ENCODE measurements at places on chromosomes 13 and 19.

DNA sequence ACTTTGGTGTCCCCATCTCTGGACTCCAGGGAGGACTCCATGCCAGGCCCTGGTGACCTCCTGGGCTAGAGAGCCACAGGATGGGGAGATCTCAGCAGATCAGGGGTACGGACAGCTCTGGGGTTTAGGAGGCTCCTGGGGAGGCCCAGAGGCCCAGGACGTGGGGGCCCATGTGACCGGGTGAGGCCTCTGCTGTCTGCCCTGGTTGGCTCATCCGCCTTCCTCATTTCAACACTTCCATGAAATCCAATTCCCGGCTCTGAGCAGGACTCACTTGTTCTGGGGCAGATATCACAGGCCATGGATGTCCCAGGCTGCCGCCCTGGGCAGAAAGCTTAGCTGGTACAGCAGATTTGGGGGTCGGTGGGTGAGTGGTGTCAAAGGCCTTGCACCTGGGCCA lies 1.1 kb upstream of the PRAM1 start:
- DNase-seq, result no peak

DNA sequence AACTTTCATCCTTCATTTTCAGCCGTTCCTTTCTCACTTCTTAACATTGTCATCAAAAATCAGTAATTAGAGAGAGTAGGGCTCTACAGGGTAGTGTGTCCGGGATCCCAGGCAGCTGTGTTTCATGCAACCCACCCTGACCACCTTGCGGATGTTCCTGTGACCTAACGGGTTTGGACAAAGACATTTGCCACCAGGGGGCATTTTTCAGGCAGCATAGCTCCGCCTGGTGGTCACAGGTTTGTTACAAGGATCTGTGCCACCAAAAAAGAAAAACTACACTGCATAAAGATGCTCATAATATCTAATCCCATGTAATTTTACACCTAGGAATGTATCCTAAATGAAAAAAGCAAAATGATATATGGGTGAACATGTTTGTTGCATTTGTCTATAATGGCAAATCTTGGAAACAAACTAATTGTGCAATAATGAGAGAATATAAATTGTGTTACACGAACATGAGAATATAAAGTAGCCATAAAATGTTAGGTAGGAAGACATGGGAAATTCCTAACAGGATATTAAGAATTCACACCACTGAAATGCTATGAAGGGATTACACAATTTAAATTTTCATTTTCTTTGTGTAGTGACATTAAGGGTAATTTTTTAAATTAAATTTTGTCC lies 123.0 kb downstream of the SLC7A1 start:
- peak; percentile 18 for DNase-seq

- DNase-seq, result no peak
Observed at GRCh38 chr13:68608147-68608546, 1378.0 kb upstream of the PCDH9 start.

GRCh38 chr19:43331435-43332010 lies 22.0 kb upstream of the CD177 start:
- DNase-seq, result no peak

GRCh38 chr13:97961340-97961739 lies 7.9 kb downstream of the IPO5 start:
- no peak for DNase-seq

DNA sequence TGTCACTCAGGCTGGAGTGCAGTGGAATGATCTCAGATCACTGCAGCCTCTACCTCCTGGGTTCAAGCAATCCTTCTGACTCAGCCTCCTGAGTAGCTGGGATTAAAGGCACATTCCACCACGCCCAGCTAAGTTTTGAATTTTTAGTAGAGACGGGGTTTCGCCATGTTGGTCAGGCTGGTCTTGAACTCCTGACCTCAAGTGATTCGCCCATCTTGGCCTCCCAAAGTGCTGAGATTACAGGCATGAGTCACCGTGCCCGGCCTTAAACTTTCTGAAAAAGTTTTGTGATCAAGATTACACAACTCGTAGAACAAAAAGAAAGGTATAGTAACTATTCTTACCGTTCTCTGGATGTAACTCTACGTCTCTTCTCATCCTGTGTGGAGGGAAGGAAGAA lies 21.2 kb downstream of the DNMT1 start:
- no peak for DNase-seq

DNA sequence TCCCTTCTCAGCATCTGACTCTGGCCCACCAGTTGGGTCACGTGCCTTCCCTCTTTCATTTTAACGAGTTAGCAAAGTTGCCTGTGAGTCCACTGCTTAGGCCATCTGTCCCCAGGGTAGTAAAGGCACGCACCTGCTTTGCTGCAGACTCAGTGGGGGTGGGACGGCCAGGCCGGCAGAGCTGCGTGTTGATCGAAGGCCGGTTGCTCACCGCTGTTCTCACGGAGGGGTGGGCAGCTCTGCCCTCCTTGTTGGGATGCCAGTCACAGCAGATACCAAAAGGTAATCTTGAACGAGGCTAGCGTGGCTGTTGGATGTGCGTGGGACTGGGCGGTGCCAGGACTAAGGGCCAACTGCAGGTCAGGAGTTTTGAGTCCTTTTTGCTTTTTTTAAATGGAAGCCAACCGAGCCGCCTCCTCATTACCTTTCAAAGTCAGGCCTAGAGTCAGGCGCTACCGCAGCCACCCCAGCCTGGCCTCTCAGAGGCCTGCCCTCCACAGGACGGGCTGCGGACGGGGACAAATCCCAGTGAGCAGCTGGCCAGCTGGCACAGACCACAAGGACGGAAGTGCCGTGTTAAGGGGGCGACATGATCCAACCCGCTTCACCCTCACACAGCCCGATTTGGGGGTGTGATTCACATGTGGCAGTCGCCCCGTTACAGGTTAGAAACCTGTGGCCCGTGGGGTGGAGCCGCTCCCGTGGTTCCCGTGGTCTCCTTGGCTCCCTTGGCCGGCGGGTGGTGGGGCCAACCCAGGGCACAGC lies 20.6 kb downstream of the ADPRHL1 start:
- no peak for DNase-seq

GRCh38 chr13:45370922-45371406 lies 30.0 kb upstream of the TPT1 start:
- peak; percentile 48 for DNase-seq

- no peak for DNase-seq
Observed at GRCh38 chr13:37442996-37443395, 155.6 kb downstream of the POSTN start.

- no peak for DNase-seq
Observed at GRCh38 chr19:38173291-38174041, 50.6 kb downstream of the DPF1 start.

- no peak for DNase-seq
Observed at GRCh38 chr19:39917561-39918182, 16.8 kb downstream of the FCGBP start.

DNA sequence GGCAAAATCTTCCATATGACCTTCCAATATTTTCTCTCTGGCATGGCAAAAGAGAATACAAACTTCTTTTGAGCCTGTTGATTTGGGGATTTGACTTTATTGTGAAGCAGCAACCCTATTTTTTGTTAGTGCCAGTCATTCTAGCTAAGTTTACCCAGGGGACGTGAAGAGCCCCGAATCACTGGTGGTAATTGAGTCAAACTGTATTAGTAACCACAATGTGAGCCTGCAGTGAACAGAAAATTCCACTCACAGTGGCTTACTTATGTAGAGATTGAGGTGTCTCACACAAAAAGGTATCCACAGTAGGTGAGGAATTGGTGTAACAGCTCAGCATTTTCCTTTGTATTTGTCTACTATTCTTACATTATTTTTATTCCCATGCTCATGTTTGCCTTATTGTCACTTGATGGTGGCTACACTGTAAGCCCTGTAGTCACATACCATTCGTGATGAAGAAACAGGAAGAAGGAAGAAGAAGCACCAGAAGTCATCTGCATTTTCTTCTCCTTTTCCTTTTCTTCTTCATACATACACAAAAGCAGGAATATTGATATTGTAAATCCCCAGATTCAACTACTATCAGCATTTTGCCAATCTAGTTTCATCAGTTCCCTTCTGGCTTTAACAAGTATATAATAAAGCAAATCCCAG lies 33.3 kb upstream of the MYCBP2 start:
- no peak for DNase-seq

DNA sequence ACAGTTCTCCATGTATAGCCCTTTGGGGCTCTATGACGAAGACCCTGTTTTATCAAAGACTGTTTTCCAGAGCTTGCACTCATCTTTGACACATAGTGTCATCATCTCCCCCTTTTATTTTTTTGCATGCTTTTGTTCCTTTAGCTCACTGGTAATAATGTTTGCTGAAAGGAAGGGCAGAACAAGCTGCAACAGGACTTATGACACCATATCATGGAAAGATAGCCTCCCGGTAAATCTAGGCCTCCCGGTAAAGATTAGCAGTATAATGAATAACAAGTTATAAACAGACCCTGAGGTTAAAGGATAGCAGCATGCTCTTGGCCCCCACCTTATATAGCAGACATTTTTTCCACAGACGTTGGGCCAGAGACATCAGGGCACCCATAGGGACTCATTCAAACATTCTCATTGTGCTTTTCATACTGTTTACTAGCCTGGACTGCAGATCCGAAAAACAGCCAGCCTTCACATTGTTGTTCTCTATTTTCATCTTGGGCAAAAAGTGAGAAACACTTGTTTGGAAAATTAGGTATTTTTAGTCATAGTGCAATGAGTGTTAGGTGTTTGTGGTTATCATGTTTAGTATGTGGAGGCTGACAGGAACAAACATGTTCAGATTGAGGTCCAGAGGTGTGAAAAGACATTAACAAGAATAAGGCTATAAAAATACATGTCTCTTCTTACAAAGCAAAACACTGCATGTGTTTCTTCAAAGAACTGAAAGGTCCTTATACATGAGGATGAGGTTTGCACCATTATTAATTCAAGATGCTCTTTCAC lies 136.9 kb upstream of the SPRY2 start:
- DNase-seq, result no peak

DNA sequence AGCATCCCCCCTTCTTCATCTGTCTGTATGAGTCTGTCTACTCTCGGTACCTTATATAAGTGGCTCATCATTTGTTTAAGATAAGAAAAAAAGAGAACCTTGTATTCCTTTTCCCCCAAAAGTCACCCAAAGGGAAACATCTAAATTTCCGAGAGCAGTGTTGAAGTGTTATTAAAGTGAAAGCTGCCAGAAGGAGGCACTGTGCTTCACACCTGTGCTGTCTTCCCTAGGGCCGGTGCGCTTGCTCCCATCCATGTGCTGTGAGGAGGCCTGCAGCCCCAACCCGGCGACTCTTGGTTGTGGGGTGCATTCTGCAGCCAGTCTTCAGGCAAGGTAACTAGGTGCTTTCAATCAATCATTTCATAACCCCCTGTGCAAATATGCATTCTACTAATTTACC lies 97.5 kb downstream of the TNFRSF19 start:
- DNase-seq, result no peak

GRCh38 chr19:15633082-15633835 lies 7.4 kb upstream of the CYP4F3 start:
- DNase-seq, result no peak

DNA sequence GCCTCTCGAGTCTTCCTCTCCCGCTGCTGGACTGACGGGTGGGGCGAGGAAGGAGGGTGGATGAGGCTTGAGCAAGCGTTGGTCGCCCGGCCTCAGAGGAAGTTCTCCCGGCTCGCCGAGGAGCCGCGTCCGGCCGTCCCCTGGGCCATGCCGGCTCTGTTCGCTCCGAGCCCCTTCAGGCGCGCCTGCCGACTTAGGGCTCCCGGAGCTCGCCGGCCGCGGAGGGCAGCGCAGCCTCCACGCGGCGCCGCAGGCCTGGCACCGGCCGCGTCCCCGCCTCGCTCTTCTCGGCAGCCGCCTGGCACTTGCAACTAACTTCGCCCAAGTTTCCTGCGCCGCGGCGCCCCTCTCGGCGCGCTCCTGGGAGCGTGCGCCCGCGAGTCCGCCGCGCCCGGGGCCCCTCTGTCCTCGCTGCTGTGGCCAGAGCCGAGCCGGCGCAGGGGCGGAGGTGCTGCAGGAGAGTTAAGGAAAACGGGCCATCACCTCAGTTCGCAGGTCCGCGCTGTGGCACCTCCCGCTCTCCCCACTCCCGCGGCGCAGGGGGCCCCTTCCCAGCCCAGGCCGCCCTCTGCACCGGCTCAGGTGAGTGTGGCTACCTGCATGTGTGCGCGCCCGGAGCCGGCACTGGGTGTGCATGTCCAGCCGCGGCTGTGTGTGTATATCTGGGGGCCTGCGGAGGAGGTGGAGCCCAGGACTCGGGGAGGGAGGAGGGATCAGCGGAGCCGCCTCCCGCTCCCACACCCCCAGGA lies 641 bp upstream of the SOX21 start:
- no peak for DNase-seq

GRCh38 chr19:8320564-8321066 lies 560 bp downstream of the NDUFA7 start:
- DNase-seq, result no peak

DNA sequence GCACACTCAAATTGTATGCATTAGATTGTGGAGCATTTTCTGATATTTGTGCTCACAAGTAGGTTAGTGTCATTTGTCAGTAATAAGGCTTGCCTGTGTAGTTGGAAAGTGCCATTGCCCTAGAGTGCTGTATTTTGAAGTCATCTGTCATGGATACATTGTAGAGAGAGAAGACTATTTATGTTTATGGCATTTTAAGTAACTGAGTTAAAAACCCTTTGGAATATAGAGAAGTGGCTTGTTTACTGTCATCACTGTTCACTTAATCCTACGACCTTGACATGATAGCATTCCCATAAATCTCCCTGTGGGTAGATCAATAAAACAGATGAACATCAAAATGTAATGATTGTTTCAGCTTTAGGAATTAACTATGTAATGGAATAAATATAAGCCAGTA lies 110.6 kb downstream of the MAB21L1 start:
- DNase-seq, result no peak

- no peak for DNase-seq
Observed at GRCh38 chr13:97425590-97425989, 8.4 kb upstream of the RAP2A start.

GRCh38 chr19:10037367-10037766 lies 24.1 kb downstream of the RDH8 start:
- no peak for DNase-seq

- DNase-seq, result no peak
Observed at GRCh38 chr19:41551711-41552110, 24.3 kb upstream of the CEACAM21 start.

DNA sequence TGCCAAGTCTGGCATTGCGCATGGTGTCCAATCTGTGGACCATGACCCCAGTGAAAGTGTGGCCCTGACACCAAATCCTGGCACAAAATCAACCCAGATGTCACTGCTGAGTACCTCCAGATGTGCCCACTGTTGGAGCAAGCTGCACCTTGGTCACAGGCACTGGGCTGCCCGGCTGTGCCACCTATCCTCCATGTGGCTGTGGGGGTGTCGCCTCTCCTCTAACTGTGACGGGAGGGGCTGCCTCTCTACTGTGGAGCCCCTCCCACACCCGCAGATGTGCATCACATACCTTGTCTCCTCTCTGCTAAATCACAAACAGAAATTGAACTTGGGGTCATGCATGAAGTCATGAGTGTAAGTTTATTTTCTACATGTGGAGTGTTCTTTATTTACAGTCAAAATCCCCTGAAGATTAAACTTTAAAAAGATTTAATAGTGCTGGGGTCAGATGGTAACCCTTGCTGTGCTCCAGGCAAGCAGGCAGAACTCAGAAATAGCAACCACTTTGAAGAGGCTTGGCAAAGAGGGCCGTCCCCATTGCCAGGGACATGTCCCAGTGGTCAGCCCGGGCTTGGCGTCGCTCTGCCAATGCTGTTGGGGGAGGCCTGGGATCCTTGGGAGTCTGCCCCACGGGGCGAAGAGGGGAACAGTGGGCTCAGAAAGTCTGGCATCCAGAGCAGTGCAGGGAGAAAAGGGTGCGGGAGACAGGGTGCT lies 46.4 kb upstream of the ZNF536 start:
- DNase-seq, result no peak

- DNase-seq, result no peak
Observed at GRCh38 chr13:114115191-114115671, 17.2 kb downstream of the RASA3 start.

GRCh38 chr19:38741670-38742069 lies 2.6 kb downstream of the CAPN12 start:
- no peak for DNase-seq

GRCh38 chr13:102117175-102117831 lies 284.5 kb downstream of the FGF14 start:
- no peak for DNase-seq
